Fibroblast of lung (primary cell): ENCODE measurements at places on chromosomes 16 and 17. TPM values are rescaled to one million over a fixed set of nuclear protein-coding genes. Genes with fewer than 3 reads are reported as not detected.
A peak's percentile ranks its signal among the peaks of the same experiment; 100 is the strongest.

The CD300E gene
- polyA plus RNA-seq: not detected in 2 replicates

The ACSM2A gene
- not detected in 2 replicates for polyA plus RNA-seq

The GEMIN4 gene
- polyA plus RNA-seq: 9.3 and 14.2 TPM in 2 replicates

The SPATA22 gene
- 0.33 and 0.63 TPM in 2 replicates for polyA plus RNA-seq

The AATK gene
- polyA plus RNA-seq: 0.10 and 0.16 TPM in 2 replicates

GRCh38 chr17:178292-179065 is 3.0 kb downstream of the DOC2B start:
- no peaks in the 10 kb centered on the region for H3K4me1 ChIP-seq
- no peaks in the 10 kb centered on the region for H3K36me3 ChIP-seq
- peaks cover 19% of the 10 kb centered on the region for H3K27me3 ChIP-seq
- DNase-seq: no peak
- no peak overlapping the region for H3K27ac ChIP-seq

- no peaks in the 10 kb centered on the region for H3K36me3 ChIP-seq
- no peaks in the 10 kb centered on the region for H3K4me1 ChIP-seq
- peaks cover 75% of the 10 kb centered on the region for H3K27me3 ChIP-seq
- no peak for DNase-seq
Observed at GRCh38 chr17:46818316-46818928, at the start of gene WNT3. Gene WNT3 (minus strand): TSS chr17:46818692. CDS start chr17:46818597, 95 bp downstream.

DNA sequence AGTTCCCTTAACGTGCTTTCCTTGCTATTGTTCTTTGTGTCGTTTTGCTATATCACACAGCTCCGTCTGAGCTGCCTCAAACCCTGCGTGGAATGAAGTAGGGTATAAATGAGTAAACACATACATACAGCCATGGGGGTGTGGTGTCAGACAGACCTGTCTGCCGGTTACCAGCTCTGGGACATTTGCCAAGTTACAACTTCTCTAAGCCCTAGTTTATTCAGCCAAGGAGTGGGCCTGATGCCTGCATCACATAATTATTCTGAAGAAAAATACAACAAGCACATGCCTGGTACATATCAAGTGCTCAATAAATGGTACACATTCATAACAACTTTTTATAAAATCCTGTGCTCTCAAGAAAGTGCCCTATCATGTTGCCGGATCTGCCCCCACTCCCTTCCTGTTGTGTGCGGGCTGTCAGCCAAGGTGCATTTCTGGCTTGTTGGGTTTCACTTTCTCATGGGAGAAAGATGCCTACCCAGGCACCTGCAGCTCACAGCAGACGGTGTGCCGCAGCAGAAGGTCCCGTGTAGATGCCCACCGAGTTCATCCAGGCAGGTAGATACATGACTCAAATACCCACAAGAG is 30.5 kb downstream of the SMPD3 start:
- peaks cover 8% of the 10 kb centered on the region for H3K27me3 ChIP-seq
- H3K27ac ChIP-seq: no peak overlapping the region
- peak; percentile 14 for DNase-seq
- H3K4me1 ChIP-seq: no peaks in the 10 kb centered on the region

- H3K27ac ChIP-seq: no peak overlapping the region
- DNase-seq: no peak
- H3K36me3 ChIP-seq: no peaks in the 10 kb centered on the region
- no peaks in the 10 kb centered on the region for H3K27me3 ChIP-seq
Observed at GRCh38 chr17:32626379-32626791, 139.6 kb downstream of the CDK5R1 start.

DNA sequence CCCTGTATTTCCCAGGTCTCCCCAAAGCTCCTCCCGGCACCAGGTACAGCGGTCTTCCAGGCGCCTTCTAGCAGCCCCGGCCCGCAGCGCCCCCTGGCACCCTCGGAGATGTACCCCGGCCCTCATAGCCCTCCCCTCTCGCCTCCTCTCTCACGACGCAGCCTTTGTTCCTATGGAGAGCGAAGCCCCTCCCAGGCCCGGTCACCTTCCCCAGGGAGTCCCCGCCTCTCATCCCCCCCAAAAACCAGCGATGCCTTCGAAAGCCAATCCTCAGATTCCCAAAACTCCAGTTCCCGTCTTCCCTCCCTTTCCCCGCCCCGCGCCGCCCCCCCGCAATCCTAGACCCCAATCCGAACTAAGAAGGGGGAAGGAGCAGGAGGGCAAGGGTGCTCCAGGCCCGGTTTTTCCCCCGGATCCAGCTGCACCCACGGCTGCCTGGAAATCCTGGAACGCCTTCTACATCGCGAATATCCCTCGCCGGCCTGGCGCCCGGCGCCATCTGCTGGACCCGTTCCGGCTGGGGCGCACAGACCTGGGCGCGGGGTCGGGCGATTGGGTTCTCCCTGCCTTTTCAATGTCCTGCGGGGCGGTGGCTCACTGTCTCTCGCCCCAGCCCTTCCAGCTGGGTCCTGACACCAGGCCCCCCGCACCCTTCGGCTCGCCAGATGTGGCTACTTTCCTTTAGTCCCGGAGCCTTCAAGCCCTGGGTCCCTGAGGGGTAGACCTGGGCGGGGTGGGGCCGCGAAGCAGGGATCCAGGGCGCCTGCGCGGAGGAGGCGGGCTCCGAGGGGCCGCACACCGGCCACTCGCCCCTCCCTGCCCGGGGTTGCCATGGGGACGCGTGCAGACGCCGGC is at the start of gene DNAH2:
Gene DNAH2 (plus strand): TSS at position 844 of the 855 bp plus-strand sequence. CDS start 1,991 bp downstream, outside the sequence.
- peaks cover 44% of the 10 kb centered on the region for H3K27me3 ChIP-seq
- peak; percentile 91 for DNase-seq
- H3K4me1 ChIP-seq: peaks cover 4% of the 10 kb centered on the region
- no peak within 1 kb of the TSS for H3K27ac ChIP-seq

GRCh38 chr16:23391381-23392222 is 61.4 kb downstream of the COG7 start:
- H3K4me1 ChIP-seq: no peaks in the 10 kb centered on the region
- H3K36me3 ChIP-seq: peaks cover 2% of the 10 kb centered on the region
- H3K27me3 ChIP-seq: no peaks in the 10 kb centered on the region

DNA sequence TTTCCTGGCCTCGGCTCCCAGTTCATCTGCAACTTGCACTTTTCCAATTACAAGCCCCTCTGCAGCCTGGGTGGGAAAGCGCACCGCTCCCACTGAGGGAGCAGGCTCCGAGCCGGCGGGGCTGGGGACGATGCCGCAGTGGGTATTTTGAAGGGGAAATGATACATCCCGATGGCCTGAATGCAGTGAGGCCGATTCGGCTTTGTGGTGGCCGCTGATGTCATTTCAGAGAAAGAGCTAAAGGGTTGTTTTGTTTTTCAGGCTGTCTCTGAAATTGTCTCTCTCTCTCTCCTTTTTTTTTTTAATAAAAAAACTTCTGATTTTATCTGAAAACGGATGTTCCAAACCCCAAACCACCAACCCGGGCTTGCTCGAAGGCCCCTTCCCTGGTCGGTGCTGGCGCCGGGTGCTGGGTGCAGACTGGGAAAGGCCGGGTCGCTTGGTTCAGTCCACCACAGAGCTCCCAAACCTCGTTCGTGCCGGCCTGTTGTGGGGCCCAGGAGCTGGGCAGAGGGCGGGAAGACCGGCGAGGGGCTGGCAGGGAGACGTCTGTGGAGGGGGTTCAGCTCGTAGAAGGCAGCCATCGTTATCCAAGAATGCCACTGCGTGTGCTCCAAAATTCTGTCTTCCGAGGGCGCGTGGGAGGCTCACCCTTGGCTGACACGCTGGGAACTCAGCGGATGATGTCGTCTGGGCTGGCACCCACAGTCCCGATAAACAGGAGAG is 102.8 kb downstream of the FOXL1 start:
- no peaks in the 10 kb centered on the region for H3K27me3 ChIP-seq
- peak overlapping the region; percentile 74 for H3K27ac ChIP-seq
- H3K4me1 ChIP-seq: peaks cover 15% of the 10 kb centered on the region
- peak; percentile 17 for DNase-seq

DNA sequence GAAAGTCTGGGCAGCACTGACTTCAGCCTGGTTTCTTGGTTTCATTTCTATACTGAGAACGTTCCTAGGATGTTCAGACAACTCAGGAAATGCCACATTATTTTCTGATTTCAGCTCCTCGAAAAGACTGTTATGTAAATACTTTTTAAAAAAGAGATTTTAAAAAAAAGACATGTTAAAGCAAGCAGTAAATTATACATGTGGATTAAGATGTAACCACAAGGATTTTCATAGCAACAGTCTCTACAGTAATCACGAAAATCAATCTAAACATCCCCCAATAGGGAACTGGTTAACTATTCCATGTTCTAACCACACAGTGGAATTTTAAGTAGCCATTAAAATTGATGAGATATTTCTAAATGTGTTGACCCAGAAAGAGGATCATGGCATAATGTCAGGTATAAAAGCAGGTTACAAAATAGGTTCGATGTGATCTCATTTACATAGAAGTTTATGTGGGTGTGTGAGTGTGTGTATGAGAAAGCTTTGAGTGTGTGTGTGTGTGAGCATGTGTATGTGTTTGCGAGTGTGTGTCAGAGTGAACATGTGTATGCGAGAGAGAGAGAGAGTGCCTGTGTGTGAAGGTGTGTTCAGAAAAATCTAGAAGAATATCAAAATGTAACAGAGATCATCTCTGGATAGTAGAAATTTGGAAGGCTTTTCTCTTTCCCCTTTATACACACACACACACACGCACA is 63.0 kb upstream of the ERCC4 start:
- DNase-seq: no peak
- H3K4me1 ChIP-seq: no peaks in the 10 kb centered on the region
- H3K27me3 ChIP-seq: no peaks in the 10 kb centered on the region
- no peak overlapping the region for H3K27ac ChIP-seq

- H3K27me3 ChIP-seq: no peaks in the 10 kb centered on the region
- H3K4me1 ChIP-seq: peaks cover 5% of the 10 kb centered on the region
- DNase-seq: no peak
- no peak overlapping the region for H3K27ac ChIP-seq
- no peak overlapping the region for H3K4me3 ChIP-seq
Observed at GRCh38 chr16:69225121-69225520, 38.2 kb downstream of the SNTB2 start.

DNA sequence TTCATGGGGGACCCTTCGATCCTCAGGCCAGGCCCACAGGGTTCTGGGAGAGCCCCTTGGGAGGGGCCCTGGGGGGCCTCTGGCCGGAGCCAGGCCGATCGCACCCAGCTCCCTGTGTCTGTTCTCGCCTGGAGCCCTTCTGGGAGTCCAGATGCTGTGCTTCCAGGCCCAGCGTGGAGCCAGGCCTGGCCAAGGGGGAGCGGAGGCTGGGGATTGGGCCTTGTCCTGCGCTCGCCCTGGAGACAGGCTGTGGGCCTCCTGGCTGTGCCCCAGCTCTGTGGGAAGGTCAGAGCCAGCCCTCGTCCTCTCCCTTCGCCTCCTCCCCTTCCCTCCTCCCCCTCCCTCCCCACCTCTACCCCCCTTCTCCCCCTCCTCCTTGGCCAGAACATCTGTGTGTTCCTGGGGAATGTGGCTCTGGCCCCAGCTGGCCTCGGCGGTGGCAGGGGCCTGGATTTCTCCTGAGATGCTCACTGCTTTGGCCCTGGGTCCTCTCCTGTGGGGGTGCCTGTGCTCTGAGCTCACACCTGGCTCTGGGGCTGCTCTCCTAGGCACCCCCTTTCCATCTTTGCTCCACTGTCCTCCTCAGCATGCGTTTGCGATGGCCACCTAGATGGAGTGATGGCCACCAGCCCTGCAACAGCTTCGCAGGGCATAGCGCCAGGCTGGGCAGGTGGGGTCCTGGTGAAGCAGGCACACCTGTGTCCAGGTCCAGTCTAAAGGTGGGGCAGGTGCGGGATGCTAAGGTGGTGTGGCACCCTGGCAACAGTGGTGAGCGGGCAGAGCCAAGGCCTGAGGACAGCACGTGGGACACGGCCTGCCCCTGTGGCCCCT is 90.6 kb upstream of the CIBAR2 start:
- peak; percentile 94 for DNase-seq
- peak overlapping the region; percentile 87 for H3K27ac ChIP-seq
- H3K4me1 ChIP-seq: peaks cover 41% of the 10 kb centered on the region
- H3K4me3 ChIP-seq: no peak overlapping the region

- peaks cover 22% of the 10 kb centered on the region for H3K36me3 ChIP-seq
- DNase-seq: no peak
- H3K4me3 ChIP-seq: no peak overlapping the region
- no peaks in the 10 kb centered on the region for H3K27me3 ChIP-seq
- H3K4me1 ChIP-seq: no peaks in the 10 kb centered on the region
Observed at GRCh38 chr17:63589646-63590045, 11.0 kb upstream of the TACO1 start.

DNA sequence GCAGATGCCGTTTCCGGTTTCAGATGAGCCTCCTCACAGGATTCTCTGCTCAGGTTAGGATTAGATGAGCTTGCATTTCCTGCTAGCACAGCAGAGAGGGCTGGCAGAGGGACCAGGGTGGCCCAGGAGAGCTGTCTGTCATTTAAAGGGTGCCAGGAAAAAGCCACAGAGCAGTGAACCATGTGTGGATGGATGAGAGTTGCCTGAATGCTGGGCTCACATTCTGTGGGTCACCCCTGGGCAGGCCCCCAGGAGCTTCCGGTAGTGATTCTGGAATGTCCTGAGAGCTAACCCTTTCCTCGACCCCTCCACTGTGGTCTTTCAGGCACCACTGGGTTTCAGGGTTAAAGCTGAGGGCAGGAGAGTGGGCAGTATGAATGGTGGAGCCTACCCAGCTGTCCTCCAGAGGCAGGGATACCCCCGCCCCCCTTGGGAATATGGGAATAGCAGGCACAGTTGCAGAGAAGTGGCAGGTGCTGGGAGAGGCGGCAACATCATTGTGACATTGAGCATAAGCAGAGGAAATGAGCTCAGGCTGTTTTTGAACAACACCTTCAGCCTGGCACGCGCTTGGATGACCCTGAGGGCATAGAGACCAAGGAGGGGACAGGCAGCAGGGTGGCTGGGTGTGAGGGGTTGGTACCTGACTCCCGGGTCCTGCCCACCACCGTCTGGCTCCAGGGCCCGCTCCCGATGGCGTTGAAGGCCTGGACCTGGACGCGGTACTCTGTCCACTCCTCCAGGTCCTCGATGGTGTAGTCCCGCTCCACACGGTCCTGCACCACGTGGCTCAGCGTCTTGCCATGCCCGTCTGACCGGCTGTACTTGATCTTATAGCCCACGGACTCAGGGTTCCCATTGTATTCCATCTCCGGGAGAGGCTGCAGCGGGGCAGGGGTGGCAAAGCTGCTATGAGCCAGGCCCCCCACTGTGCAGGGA is 83.0 kb upstream of the CDC42EP4 start:
- H3K4me3 ChIP-seq: no peak overlapping the region
- H3K36me3 ChIP-seq: no peaks in the 10 kb centered on the region
- H3K4me1 ChIP-seq: no peaks in the 10 kb centered on the region
- no peaks in the 10 kb centered on the region for H3K27me3 ChIP-seq
- no peak overlapping the region for H3K27ac ChIP-seq
- DNase-seq: no peak

DNA sequence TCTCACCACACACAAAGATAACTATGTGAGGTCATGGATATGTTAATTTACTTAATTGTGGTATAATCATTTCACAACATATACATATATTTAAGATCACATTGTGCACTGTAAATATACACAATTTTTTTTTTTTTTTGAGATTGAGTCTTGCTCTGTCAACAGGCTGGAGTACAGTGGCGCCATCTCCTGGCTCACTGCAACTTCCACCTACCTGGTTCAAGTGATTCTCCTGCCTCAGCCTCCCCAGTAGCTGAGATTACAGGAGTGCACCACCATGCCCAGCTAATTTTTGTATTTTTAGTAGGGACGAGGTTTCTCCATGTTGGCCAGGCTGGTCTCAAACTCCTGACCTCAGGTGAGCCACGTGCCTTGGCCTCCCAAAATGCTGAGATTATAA is 11.5 kb upstream of the PRSS54 start:
- no peaks in the 10 kb centered on the region for H3K27me3 ChIP-seq
- H3K27ac ChIP-seq: no peak overlapping the region
- peak; percentile 24 for DNase-seq
- no peak overlapping the region for H3K4me3 ChIP-seq
- no peaks in the 10 kb centered on the region for H3K4me1 ChIP-seq
